Kidney glomerular epithelial cell (primary cell): ENCODE measurements at places on chromosomes 4 and X.

DNA sequence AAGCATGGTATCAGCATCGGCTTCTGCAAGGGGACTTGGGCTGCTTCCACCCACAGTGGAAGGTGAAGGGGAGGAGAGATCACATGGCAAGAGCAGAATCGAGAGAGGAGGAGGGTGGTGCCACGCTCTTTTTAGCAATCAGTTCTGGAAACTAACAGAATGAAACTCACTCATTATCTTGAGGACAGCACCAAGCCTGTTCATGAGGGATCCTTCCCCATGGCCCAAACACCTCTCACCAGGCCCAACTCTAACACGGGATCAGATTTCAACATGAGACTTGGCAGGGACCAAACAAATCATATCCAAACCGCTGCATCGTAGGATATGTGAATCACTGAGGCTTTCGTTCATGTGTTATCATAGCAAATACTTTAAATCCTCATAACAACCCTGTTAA, 125.5 kb downstream of the GPC3 start:
- DNase-seq = no peak

GRCh38 chrX:1534301-1535168, 2.5 kb downstream of the P2RY8 start:
- no peak for DNase-seq

- no peak for DNase-seq
Measured at GRCh38 chr4:104973708-104974107, 173.0 kb upstream of the TET2 start.

- no peak for DNase-seq
Measured at GRCh38 chrX:44871931-44872820, 812 bp upstream of the KDM6A start.

DNA sequence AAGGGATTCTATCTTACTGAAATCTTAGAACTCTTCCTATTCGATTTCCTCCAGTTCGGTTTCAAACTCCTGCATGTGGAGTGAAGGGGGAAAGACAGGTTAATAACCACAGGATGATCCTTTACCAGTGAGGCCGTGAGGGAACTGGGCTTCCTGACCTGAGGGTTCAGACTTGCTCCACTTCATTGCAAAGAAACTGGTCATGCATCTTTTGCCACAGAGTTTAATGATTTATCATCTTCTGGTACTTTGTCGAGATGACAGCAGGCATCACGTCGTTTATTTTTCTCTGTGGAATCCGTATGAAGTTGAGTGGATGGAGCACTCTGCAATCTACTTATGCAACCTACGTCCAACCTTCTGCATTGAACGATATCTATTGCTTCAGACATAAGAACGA, 145.9 kb upstream of the NLGN4X start:
- no peak for DNase-seq

- DNase-seq = no peak
Measured at GRCh38 chr4:169207436-169208089, 63.2 kb downstream of the SH3RF1 start.

- no peak for DNase-seq
Measured at GRCh38 chr4:145842224-145842887, 96.3 kb downstream of the ZNF827 start.

DNA sequence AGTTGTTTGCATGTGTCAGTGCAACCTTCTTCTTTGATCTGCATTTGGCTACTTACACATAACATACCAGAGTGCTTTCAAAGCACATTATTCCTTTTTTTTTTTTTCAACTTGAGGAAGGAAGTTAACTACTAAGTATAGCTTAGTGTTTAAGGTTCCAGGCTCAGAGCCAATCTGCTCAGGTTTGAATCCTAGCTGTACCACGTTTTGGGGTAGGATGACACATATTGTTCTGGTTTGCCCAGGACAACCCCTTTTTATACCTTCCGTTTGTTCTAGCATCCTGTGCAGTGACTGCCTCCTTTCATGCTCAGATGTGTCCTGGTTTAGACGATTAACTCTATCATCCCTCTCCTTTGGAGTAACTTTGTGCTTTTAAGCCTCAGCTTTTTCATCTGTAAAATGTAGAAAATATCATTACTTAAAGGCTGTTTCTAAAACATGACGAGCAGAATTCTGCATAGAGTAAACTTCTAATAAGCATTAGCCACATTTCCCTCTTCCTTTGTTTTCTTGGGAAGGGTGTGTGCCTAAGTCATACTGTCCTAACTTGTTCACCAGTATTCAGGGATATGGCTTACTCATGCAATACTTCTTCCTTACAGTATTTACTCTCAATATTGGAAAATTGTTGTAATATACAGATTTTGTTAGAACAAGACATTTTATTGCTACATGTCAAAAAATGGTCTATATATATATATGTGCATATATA, 281.3 kb downstream of the C4orf33 start:
- no peak for DNase-seq

DNA sequence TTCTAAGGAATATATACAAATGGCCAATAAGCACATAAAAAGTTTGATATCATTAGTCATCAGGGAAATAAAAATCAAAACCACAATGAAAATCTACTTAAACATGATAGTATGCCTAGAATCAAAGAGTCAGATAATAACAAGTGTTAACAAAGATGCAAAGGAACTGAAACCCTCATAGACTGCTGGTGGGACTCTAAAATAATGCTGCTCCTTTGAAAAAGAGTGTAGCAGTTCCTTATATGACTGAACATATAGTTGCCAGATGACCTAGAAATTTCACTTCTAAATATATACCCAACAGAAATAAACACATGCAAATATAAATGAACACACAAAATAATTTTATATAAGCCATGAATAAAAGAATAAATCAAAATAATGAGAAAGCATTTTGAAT, 205.1 kb upstream of the CTSO start:
- no peak for DNase-seq

- no peak for DNase-seq
Measured at GRCh38 chr4:175807547-175807946, 4.5 kb downstream of the GPM6A start.

DNA sequence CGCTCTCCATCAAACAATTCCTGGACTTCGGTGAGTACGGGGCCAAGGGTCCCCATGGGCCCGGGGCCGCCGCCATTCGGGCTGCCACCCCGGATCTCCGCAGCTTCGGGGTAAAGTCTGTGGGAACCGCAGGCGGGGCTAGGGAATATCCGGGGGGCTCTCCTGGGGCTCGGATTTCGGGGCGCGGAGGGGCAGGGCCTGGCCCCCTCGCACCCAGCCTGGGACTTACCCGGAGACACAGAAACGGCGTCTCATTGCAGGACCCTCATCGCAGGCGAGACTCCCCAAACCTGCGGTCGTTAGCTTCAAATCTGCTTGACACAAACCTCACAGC, 413 bp downstream of the PDK3 start:
- DNase-seq = no peak

DNA sequence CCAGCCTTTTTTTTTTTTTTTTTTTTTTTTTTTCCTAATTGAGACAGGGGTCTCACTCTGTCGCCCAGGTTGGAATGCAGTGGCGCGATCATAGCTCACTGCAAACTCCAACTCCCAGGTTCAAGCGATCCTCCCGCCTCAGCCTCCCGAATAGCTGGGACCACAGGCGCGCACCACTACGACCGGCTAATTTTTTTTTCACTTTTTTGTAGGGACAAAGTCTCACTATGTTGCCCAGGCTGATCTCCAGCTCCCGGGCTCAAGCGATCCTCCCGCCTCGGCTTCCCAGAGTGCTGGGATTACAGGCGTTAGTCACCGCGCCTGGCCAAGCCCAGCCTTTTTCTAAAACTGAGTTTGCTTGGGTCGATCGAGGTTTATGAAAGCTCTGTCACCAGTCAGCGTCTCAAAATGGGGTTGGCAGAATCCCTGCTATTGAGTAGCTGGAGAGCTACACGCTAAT, 1.3 kb upstream of the OTUD5 start:
- peak; percentile 6 for DNase-seq

DNA sequence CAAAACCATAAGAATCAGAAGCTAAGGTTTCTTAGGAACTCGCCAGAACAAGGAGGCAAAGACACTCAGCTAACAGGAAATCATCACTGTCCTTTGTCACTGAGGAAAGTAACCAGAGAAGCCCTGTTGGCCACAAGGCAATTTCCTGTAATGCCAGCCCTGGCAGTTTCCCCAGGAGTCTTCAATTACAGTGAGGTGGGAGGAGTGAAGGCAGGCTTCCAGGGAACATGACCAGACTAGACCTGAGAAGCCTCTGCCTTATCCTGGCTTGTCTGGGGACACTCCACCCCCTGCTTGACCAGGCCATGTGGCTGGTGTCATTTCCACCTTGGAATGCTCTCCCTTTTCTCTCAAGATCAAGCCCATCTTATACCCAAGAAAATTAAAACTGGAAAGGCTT, 125.3 kb downstream of the COL4A6 start:
- peak; percentile 16 for DNase-seq

DNA sequence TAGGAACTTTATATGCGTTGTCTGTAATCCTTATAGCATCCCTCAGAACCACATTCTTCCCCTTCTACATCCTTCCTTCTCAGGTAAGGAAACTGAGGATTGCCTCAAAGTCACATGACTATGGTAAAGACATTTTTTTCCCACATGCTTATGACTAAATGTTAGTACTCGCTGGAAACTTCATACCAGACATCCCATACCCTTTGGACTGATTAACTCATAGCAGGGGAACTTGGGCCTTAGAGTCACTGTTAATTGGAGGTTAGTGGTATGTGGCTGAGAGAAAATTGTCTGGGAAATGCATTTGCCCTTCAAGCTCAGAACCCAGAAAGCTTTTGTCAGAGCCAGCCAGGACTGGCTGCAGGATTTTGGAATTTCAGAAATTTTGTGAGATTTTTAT, 155.0 kb downstream of the RELL1 start:
- DNase-seq = no peak

DNA sequence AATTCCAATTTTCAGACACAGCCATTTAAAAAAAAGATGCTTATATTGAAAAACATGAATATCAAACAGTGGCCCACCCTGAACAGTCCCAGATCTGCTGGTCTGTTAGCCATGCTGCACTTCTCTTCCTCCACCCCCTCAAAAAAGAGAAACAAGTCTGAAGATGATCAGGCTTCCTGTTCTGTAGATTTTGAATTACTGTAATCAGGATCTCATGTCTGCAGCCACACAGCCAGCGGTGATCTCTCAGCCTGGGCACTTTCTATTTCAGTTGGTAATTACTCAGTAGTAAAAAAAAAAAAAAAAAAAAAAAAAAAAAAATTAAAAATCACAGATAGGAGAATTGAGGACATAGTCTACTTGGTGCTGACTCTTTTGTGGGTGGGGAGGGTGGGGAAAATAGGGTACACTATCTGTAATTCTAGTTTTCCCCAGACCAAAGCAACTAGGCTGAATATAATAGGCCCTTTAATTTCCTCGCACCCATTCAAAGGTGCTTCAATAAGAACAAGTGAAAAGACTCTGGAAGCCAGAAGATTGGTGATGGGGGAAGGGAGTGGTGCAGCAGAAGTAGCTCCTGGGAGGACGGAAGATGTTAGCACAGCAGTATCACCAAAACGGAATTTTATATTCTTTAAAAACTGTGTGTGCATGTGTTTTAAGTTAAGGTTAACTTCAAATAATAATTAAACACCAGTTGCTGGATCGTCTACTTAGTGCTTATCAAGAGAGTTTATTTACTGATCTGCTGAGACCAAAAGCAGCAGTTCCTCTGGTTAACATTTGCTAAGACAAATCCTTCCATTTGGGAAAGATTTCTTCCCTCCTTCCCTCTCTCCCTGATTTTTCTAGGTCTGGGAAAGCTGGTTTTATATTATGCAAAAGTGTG, 47.0 kb downstream of the SPRY1 start:
- DNase-seq = no peak

- no peak for DNase-seq
Measured at GRCh38 chrX:7444967-7445366, 297.0 kb upstream of the PUDP start.

GRCh38 chr4:156442912-156443311, 489.2 kb upstream of the CTSO start:
- DNase-seq = no peak

- no peak for DNase-seq
Measured at GRCh38 chrX:112849016-112849415, 8.4 kb upstream of the AMOT start.
